ENCODE measurements at places on chromosomes 7 and 10.

DNA sequence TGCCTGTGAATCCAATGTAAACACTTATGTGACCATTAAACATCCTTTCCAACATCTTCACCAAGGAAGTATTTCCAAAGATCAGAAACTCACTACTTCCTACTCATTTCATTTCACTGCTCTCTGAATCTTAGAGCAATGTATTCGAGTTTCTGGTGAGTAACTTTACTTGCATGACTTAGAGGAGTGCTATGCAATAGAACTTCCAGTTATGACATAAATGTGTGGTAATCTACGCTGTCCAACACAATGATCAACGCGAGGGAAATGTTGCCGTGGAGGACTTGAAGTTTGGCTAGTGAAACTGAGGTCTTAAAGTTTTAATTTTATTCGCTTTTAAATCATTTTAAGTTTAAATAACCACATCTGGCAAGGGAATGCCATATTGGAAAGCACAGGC, 1326.3 kb downstream of the XPNPEP1 start:
- no peak for DNase-seq

GRCh38 chr7:29350351-29350750, 155.8 kb downstream of the CHN2 start:
- no peak for DNase-seq

GRCh38 chr10:79310200-79310865, 36.9 kb upstream of the PPIF start:
- DNase-seq: no peak

DNA sequence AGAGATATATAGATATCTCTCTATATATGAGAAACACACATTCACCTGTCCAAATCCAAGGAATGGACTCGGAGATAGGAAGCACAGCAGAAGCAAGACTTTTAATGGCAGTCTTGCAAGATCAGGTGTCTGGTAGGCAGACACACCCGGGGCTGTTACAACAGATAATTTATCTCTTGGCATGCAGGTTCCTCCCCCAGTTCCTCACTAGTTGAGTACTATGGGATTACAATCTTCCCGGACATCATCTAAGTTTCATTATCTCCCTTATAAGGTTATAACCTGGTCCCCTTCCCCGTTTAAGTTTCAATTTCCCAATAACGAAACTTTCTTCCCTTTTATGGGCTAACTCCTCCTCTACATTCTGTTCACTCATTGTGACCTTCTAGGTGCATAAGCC, 399.3 kb downstream of the PPP1R3A start:
- no peak for DNase-seq

DNA sequence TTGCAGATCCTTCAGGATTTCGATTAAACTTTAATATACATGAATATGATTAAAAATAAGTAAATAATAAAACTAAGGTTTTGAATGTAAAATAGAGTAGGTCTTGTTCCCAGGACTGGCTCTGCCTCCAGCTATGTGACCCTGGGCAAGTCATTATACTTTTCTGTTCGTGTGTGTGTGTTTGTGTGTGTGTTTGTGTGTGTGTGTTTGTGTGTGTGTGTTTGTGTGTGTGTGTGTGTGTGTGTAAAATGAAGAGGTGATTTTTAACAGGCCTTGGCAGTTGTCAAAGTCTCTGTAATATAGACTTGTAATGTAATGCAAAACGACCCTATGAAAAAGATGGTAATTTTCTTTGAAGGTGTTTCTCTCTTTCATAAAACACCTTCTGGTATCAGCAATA, 79.2 kb downstream of the HGF start:
- DNase-seq: no peak

DNA sequence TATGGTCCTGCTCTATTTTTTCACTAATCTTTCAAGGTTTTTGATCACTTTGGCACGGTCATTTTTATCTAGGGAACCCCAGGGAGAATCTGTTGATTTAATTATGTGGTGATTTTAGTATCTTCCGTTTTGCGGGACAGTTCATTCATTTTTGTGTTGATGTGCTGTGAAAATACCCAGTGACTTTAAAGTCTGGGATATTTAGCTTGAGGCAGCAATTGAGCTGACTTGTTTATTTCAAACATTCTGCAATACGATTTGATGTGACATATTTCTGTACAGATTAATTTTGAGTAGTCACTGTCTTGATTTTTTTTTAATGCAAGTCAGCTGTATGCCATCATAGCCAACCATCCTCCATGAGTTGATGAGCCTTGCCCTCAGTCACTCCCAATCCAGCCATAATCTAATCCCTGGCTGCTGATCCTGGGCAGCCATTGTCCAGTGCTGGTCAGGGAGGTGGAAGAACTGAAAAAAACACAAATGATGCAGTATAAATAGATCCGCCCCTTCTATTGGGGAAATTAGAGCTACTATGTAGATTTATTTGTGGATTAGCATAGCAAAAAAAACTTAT, 183.4 kb downstream of the CCSER2 start:
- no peak for DNase-seq

- DNase-seq: no peak
Measured at GRCh38 chr7:151936207-151936606, 20.0 kb upstream of the GALNTL5 start.

GRCh38 chr10:112314822-112315474, 31.7 kb downstream of the TECTB start:
- DNase-seq: peak; percentile 57

- no peak for DNase-seq
Measured at GRCh38 chr7:150507947-150508602, 6.6 kb upstream of the GIMAP7 start.

DNA sequence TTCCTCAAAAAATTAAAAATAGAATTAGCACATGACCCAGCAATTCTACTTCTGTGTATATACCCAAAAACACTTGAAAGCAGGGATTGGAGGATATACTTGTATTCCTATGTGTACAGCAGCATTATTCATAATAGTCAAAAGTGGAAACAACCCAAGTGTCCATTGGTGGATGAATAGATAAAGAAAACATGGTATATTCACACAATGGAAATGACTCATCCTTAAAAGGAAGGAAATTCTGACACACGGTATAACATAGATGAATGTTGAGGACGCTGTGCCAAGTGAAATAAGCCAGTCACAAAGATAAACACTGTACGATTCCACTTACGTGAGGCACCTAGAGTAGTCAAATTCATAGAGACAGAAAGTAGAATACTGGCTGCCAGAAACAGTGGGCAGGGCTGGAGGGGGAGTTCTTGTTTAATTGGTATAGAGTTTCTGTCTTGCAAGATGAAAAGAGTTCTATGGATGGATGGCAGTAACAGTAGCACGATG, 26.6 kb upstream of the KAT6B start:
- DNase-seq: peak; percentile 63
